SW 1271 (cell line): ENCODE measurements at places on chromosomes 5 and 9.

- DNase-seq: no peak
These were observed 77.5 kb upstream of the OLFM1 start for GRCh38 chr9:135009794-135010585.

- no peak for DNase-seq
These were observed 68.1 kb downstream of the COL5A1 start for GRCh38 chr9:134709512-134710270.

DNA sequence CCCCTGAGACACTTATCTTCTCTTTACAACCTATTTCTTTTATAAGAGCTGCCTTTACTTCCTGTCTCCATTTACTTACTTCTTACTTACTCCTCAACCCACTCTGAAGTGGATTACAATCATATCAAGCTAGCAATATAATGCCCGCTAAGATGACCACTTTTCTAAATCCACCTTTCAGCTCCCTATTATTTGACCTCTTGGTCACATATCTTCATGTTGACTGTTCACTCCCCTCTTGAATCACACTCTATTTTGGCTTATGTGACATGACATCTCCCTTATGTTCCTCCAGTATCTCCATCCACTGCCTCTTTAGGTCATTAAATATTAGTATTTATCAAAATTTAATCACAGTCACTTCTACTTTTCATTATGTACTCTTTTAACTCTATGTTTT is 255.3 kb upstream of the TRPC7 start:
- DNase-seq: no peak

GRCh38 chr9:88828492-88828974 is 162.7 kb upstream of the S1PR3 start:
- DNase-seq: no peak

GRCh38 chr5:68711293-68712200 is 382.3 kb upstream of the SLC30A5 start:
- no peak for DNase-seq

DNA sequence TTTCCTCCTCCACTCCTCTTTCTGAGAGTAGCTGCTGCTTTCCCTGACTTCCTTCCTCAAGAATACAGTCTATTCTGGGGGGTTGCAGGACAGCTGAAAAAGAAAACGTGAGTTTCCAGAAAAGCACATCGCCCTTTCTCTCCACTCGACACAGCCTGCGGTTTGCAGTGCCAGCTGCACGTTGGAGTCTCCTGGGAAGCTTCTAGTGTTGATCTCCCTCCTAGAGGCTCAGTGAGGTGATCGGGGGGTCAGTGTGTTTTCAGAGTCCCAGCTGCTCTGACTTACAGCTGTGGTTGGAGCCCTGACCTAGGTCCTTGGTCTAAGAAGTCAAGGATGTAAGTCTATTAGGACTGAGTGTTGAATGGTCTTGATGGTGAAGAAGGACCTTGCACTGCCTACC is 25.0 kb upstream of the SUSD3 start:
- no peak for DNase-seq

DNA sequence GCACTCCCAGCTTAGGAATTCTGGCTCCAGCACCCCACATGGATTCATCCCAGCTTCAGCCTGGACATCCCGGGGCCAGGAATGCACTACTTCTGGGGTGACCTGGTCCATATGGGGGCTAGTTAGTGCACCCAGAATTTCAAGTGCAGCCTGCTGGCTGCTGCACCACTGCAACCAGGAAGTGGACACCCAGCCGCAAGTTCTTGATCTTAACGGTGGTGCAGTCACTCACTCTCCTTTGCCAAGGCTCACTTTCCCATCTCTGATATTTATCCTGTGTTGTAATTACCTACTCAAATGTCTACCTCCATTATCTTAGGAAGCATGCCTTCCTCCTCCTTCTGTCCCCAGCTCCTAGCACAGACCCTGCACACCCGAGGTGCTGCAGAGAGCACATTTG is 26.2 kb upstream of the RAB14 start:
- DNase-seq: no peak

DNA sequence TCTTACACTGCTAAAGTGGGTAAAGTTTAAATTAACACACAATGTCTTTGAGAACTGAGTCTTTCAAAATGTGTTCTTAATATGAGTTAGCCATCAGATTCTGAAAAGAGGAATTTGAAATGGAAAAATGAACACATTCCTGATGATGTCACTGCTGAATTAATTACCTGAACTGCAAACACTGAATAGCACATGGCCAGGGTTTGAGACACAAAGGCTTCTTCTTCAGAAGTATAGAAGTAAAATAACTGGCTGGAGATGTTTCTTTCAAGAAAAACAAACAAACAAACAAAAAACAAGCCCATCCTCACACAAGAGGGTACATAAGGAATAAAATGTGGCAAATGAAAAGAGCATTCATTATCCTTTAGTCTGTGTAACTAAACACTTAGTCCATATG is 7.1 kb downstream of the GLIS3 start:
- no peak for DNase-seq

DNA sequence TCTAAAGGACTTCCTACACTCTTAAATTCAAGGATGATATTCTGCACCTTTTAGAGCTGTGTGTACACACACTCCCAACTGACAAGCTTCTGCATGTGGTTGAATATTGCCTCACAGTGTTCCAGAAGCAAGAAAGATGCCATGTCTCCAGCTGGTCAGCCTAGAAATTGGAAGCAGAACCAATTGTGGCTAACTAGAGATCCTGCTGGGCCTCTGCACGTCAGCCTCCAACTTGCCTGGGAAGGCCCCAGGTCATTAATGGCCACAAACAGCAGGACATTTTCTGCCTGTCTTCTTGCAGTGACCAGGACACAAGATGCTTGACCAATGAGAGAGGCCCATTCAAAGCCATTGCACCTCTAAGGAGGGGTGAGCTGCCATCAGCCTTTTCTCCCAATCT is 571.9 kb upstream of the BRINP1 start:
- DNase-seq: no peak

DNA sequence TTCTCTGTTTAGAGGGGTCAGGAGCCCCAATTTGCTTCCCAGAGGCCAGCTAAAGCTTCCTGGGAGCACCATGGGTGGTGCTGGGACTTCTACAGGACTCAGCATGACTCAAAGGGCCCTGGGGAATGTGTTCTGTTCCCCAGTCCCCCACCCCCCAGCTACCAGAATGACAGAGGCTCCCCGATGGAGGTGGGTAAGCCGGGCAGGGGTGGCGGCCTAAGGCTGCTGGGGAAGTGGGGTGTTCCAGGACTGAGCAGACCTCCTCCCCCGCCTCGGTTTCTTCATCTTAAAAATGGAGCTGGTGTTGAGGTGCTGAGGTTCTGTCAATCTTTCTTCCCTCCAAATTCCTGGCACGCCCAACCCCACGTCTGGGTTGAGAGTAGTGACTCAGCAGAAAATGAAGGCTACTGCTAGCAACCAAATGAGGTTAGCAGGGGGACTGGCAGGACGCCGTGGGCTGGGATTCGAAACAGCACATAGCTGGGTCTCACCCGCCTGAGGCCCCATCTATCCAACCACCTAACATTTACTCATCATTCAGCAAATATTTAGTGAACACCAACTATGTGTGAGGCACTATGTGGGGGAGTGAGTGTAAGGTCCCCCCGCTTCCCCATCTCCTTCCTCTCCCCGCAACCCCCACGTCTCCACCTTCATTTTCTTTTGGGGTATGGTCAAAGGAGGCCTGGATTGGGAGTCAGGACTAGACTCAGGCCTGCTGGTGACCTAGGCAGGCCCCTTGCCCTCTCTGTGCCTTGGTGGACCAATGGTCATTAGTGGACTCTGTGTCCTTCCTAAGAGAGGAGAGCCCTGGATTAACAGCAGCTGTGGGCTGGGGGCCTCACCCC is 50.2 kb downstream of the C9orf50 start:
- no peak for DNase-seq

DNA sequence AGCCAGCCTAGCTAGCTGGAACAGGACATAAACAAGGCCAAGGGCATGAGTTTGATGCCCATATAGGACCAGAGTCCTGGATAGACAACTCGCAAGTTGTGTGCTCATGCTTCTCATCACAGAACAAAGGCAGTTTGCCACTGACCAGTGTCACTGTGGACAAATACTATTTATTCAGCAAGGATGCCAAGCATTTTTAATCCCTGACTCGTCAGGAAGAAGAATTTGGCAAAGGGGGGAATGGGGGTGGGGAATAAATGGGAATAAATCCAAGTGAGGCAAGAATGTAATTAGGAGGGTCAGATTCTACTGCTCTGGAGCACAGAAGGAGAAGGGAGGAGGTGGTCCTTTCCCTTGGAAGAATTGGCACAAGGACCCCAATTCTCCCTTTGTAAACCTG is 46.8 kb upstream of the ANKRD55 start:
- DNase-seq: no peak

DNA sequence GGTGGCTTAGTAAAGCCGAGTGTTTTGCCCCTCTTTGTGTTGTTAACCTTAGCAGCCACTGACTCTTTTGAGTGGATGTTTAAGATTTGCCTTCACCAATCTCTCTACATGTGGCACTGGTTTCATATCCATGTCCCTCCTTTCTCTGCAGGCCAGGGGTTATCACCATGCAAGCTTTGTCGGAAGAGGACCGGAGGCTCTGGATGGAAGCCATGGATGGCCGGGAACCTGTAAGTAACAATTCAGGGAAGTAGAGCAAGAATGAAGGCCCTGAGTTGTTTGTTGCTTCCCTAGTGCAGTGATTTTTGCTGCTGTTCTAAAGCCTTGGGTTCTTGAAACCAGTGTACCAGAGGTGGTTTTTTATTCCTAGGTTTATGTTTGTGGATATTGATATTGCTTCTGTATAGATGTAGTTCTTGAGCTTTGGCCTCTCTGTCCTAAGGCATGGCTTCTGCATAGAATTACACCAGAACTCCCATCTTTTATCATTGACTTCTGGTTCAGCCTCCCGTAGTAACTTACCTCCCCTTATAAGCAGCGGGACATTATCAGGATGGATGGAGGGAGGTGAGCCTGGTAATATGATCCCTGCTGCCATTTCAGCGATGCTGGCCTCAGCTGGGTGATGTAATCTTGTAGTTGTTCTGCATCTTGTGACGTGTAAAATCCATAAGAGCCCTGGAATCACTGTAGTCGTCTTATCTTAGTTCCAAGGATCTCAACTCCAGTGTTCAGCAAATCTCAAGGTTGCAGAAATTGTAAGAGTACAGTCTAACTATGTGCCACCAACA is 161.9 kb downstream of the ARHGAP26 start:
- no peak for DNase-seq

DNA sequence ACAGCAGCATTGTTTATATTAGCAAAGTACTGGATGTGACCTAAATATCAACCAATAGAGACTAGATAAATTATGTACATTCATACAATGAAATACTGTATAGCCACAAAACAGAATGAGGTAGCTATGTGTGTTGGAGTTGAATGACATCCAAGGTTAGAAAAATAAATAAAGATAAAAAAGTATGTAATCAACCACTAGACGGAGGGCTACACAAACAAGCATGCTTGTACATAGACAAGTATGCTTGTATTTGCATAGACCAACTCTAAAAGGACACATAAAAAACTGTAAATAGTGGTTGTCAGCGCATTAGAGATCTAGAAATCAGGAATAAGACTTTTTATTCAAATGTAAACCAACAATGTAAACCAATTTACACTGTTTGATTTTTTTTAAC is 3.0 kb downstream of the FEM1C start:
- DNase-seq: no peak

GRCh38 chr5:10564838-10565784 is 1.2 kb downstream of the ANKRD33B start:
- no peak for DNase-seq

DNA sequence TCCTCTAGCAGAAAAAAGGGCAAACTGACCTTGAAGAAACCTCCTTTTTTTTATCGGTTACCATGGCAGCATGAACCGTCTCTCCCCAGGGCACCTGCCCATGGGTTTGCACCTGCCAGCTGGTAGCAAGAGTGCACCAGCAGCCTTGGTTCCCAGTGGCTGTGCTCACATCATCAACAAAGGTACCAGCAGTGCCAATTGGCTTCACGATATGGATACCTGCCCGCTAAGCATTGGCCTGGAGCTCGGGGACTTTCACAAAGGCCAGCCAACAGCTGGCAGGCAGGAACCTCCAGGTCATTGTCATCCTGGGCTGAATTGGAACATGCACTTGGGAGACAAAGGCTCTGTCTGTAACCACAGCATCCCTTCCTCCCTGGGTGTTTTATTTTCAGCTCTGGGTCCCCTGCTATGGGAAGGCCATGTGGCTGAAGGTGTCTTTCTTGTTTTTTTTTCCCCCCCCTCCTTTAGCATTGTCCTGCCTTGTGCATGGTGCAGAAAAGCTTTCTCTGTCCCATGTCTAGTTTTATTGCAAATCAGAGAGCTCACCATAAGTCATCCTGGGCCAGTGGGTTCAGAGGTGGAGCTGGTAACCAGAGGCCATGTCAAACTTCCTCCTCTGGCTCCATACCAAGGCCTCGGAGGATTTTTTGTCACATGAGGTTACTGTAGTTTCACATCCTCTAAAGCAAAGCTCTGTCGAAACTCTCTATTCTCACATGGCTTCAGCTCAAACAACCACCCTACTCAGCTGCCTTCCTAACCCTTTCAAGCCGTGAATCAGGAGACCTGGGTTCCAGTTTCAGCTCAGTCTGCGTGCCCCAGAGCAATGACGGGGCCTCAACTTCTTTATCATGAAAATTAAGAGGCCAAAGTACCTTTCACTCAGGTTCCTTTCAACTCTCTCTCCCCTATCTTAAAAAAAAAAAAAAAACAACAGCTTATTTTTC is 145.5 kb upstream of the MAP3K1 start:
- DNase-seq: no peak

DNA sequence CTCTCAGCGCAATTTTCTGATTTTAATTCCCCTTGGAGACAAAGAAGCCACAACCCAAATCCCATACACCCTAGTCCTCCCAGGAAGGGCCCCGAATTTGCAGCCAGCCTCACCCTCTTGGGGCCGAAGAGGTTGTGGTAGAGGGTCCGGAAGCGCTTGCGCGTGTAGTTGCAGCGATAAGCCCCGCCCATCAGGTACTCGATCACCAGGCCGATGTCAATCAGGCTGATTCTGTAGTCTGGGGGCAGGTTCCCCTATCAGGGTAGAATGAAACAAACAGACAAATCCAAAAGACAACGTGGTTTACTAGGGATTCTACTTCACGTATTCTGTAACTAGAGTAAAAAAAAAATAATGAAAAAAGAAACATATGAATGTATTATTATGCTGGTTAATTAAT is 210.6 kb upstream of the KLF9 start:
- DNase-seq: no peak

GRCh38 chr9:130391866-130392265 is 52.9 kb upstream of the ASS1 start:
- DNase-seq: no peak

DNA sequence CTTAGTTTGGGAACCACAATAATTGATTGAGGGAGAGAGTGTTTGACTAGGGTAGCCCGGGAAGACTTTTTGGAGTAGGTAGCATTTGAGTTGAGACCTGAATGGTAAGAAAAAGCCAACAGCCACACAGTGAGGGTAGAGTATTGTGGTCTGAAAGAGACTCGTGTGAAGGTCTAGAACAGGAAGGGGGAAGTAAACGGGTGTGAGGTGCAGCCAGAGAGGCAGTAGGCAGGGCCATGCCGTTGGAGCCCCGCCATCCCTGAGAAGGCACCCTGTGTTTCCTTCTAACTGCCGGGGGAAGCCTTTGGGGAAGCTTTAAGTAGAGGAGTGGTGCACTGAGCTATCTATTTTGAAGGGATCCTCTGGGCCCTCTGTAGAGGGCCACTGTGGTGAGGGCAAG is 3.5 kb upstream of the F2RL2 start:
- no peak for DNase-seq
